ENCODE measurements at places on chromosomes 7 and 10. TPM values are rescaled to one million over a fixed set of nuclear protein-coding genes. Genes with fewer than 3 reads are reported as not detected.

DNA sequence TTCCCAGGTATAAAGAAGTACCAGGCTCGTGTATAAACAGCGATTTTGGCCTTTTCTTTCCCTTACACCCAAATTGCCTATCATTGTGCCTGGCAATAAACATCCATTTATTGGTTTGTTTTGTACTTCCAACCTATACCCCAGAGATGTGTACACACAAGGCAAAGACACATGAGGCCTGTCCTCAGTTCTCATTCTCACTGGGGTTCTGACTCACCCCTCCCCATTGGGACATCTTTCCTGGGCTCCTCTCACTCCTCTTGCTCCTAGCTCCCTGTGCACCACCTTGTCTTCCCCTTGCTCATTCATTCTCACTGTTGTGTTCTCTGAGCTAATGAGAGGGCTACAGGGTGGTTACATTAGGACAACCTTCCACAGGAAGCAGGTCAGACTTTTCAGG lies 240.7 kb downstream of the ANK3 start:
- no peak for ATAC-seq

The ZNF727 gene
- total RNA-seq: 5.1 TPM

DNA sequence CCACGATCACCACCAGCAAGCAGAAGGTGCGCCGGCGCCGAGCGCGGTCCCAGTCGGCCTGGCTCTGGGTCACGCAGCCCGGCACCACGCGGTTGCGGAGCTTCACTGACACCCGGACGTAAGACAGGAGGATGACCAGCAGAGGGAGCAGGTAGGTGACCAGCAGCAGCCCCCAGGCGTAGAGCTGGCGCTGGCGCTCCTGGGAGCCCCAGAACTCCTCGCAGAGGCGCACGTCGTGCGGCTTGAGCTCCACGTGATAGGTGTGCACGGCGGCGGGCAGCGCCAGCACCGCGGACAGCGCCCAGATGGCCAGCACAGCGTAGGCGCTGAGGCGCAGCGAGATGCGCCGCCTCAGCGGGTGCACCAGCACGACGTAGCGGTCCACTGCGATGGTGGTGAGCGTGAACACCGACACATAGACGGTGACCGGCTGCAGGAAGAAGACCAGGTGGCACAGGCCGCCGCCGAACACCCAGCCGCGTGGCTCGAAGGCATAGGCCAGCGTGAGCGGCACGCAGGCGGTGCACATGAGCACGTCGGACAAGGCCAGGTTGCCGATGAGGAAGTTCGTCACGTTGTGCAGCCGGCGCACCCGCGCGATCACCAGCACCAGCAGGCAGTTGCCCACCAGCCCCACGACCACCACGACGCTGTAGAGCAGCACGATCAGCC lies 920 bp downstream of the PRLHR start:
- peak; percentile 63 for ATAC-seq

DNA sequence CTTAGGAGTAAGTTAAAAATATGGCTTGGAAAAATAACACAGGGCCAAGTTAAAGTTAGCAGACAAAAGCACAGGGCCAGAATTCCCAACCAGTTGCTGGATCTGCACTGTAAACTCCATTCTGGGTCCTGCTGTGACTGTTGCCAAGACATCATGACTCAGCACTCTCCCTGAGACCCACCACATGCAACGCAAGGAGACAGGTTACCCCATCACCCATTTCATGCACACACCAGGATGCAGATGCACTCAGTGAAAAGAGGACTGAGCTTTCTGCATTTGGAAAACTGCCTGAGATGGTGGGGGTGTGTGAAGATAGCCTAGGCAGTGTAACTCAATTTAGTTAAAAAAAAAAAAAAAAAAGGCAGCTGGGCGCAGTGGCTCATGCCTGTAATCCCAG lies 97.6 kb upstream of the ZNF438 start:
- ATAC-seq: peak; percentile 70

The CDH23 gene
- total RNA-seq: 20.0 TPM

GRCh38 chr7:67809586-67809985 lies 813.0 kb downstream of the TYW1 start:
- no peak for ATAC-seq

The UMAD1 gene
- total RNA-seq: 7.4 TPM

DNA sequence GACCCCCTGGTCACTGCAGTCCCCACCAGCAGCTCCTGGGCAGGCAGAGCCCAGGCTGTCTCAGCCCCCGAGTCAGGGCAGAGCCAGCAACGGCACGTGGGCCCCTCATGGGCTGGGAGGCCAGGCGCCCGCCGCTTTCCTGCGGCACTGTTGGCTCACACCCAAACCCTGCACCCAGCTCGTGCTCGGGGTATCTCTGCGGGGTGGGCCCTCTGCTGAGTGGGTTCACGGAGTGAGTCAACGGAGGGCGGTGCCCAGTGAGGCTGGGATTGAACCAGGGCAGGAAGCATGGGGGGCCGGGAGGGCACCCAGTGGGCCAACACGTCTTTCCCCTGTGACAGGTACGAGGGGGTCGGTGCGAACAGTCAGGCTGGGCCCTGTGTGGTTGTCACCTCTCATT lies 28.9 kb downstream of the ADAP1 start:
- no peak for ATAC-seq

DNA sequence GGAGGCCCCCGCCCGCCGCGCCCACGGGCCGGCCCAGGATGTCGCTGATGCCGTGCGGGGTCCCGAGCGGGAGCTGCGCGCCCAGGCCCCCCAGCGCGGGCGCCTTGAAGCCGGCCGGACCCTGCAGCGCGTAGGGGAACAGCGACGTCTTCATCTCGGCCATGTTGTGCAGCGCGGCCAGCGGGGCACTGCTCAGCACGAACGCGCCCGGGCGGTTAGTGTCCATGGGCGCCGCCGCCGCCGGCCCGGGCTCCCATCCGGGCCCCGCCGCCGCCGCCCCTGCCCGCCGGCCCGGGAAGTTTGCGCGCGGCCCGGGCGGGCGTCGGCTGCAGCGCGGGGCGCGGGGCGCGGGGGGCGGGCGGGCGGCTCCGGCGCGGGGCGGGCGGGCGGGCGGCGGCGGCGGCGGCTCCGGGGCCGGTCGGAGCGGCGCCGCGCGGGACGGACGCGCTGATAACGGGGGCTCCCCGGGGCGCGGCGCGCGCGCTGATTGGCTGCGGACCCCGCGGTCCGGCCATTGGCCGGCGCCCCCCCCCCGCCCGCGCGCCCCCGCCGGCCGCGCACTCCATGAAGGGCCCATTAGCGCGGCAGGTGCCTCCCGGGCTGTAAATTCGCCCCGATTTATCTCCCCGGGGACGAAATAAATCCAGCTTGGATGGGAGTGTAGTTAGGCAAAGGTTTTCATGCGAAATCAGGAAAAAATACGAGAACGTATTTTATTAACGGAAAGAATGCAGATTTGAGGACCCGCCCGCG lies at the start of gene NKX6-2:
NKX6-2 (minus strand) TSS at position 425 of the 753 bp plus-strand sequence; CDS start at position 226, 199 bp downstream.
- ATAC-seq: no peak

- ATAC-seq: peak; percentile 58
These were observed 1.3 kb downstream of the CYTH3 start for GRCh38 chr7:6271060-6271658.

The IFIT1 gene
- 16.0 TPM for total RNA-seq

The CYP3A7 gene
- total RNA-seq: not detected

The OLAH gene
- 14.2 TPM for total RNA-seq

DNA sequence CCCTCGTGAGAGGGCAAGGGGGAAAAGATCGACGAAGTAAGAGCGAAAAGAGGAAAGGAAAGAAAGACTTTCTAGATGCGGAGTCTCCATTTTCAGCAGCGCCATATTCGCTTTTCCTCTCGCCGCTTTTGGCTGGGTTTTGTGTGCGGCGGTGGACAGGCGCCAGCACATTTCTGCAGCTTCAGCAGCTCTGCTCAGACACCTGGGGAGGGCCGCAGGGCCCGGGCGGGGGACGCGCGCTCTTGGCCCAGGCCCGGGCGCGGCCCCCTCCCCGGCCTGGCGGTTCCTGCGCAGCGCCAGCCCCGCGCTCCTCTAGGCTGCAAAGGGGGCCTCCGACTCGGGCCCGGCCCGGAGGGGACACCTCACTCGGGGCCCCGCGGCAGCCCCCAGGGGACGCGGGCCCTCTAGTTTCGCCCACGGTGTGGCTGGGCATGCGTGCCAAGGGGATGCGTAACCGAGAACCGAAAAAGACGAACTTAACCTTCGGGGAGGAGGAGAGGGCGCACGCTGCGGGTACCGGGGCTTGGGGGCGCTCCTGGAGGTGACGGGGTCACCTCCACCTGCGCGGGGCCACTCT lies 34.5 kb upstream of the EBLN1 start:
- peak; percentile 72 for ATAC-seq

The IL2RA gene
- 0.31 TPM for total RNA-seq
